ENCODE measurements at places on chromosomes 7 and 10. TPM values are rescaled to one million over a fixed set of nuclear protein-coding genes. Genes with fewer than 3 reads are reported as not detected.

Gene RPEL1
- not detected for total RNA-seq

Gene MYOZ1
- total RNA-seq, result not detected

Gene ATOH7
- total RNA-seq, result not detected

Gene NRP1
- total RNA-seq, result 134 TPM

Gene TIMM23
- total RNA-seq, result 112 TPM
